ENCODE measurements at places on chromosomes 5 and 9. TPM values are rescaled to one million over a fixed set of nuclear protein-coding genes. Genes with fewer than 3 reads are reported as not detected.

GRCh38 chr9:6414247-6414641 lies 1.2 kb downstream of the UHRF2 start:
- DNase-seq, result peak; percentile 14

DNA sequence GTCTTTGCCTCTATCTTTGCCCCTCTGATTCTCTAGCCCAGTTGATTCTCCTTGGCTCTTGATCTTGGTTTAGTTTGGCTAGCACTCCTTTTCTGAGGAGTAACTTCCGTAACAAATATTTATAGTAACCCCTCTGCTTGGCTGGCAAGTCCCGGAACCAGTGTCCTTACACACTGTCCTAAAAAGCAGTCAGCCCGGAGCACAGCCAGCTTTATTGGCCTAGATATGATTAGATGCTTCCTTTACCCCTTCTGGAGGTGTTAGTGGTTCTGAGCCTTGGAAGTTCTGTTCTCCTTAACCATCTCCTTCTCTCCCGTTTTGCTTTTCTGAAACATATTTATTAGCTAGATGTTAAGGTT lies 17.0 kb upstream of the MSMP start:
- no peak for DNase-seq

GRCh38 chr5:138338411-138339090 lies 485 bp downstream of the FAM53C start:
- DNase-seq, result no peak

DNA sequence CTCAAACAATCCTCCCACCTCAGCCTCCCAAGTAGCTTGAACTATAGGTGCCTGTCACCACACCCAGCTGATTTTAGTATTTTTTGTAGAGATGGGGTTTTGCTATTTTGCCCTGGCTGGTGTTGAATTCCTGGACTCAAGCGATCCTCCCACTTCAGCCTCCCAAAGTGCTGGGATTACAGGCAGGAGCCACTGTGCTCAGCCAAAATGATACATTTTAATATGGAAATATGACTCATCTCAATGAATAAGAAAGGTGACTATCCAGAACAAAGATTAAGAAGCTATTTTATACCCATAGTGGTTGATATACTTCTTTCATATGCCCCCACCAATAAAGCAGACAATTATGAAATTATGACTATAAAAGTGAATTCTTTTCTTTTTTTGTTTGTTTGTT lies 166.2 kb downstream of the NFIB start:
- no peak for DNase-seq

DNA sequence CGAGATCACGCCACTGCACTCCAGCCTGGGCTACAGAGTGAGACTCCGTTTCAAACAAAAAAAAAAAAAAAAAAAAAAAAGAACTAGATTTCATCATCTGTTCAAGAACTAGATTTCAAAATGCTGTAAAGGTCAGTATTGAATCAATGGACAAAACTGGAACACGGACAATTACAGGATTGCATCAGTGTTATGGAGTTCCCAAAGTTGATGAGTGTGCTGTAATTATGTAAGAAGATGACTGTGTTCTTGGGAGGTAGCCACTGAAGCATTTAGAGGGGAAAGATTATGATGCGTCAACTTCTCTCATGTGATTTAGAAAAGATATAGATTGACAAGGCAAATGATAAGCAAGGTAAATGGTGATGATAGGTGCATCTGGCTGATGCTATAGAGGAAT lies 6.5 kb downstream of the FAM240B start:
- no peak for DNase-seq

- no peak for DNase-seq
Measured at GRCh38 chr5:150609843-150610584, 30.4 kb upstream of the SYNPO start.

DNA sequence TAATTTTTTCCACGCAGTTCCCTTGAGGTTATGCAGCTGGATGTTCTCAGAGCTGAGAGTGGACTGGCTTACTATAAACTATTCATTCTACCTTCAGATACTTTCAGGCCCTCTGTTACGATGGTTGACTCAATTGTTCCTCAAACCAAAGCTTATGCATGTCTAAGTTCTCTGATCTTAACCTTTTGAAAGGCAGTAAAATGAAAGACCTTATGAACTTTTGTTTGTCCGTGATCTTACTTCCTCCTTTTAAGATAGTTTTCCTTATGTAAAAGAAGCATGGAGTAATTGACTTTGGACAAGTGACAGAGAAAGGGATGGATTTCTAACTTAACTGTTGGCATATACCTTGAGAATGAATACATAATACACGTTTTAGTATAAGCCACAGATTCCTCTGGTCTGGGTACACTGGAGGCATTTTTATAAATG lies 575.7 kb downstream of the PDE4D start:
- no peak for DNase-seq

GRCh38 chr5:177966839-177967166 lies 29.2 kb downstream of the PROP1 start:
- no peak for DNase-seq

DNA sequence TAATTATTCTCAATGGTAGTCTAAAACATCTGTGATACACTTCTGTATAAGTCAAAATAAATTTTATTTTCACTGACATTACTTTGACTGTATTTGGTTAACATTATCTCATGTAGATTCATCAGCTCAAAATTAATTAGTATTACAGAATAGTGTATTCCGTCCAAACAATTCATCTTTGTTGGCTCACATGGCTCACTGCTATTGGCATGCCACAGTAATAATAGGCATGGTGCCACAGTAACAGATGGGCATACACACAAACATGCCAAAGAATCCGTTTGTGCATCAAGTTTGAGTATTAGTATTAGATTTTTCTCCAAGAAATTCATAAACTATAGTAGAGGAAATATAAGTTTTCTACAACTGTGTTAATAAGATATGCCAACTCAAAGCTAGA lies 14.2 kb downstream of the AP3B1 start:
- no peak for DNase-seq

DNA sequence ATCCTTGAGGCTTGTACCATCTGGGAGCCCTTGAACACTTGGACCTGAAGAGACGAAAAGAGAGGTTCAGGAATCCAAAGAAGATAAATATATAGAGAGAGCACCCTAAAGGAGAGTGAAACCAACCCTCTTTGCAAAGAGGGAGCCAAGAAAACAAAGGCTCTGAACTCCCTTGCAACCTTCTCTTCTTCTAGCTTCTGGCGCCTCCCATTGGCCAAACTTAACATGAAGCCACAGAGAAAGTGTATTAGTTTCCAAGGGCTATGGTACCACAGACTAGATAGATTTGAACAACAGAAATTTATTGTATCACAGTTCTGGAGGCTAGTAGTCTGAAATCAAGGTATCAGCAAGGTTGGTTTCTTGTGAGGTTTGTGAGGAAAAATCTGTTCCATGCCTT lies 175.1 kb downstream of the HCN1 start:
- DNase-seq, result no peak

DNA sequence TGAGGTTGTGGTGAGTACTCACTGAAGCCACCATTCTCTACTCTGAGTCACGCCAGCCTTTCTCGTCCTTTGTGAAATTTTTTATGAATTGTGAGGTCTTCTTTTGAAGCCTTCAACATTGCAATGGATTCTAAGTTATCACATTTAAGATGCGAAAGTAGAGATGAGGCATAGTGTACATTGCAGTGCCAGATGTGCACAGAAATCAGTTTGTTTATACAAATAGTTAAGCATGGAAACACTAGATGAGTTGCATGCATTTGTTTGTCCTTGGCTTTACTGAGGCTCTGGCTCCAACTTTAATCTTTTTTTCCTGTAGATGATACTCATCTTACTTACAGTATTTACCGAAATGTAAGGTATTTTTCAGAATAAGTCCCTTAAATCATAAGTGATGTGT lies 453.7 kb upstream of the RIOK2 start:
- no peak for DNase-seq

GRCh38 chr5:178207917-178208280 lies 3.6 kb downstream of the HNRNPAB start:
- no peak for DNase-seq

DNA sequence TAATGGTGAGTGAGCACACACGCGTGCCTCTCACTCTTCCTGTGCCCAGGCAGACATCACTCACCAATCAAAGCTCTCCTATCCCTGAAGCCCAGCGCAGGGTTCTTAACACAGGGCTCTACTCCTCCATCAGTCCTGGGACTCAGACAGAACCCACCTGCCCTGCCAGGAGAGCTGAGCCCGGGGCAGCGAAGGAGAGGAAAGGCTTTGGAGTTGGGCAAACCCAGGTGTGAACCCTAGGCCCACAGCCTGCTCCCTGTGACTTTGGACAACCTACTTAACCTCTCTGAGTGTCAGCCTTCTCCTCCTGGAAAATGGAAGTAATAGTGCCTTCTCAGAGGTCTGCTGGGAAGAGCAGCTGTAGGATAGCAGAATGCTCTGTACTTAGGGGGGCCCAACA lies 98.7 kb upstream of the SARDH start:
- DNase-seq, result no peak

GRCh38 chr9:37144762-37145161 lies 24.4 kb downstream of the ZCCHC7 start:
- DNase-seq, result no peak

GRCh38 chr5:14560091-14560595 lies 21.4 kb upstream of the OTULINL start:
- peak; percentile 18 for DNase-seq

DNA sequence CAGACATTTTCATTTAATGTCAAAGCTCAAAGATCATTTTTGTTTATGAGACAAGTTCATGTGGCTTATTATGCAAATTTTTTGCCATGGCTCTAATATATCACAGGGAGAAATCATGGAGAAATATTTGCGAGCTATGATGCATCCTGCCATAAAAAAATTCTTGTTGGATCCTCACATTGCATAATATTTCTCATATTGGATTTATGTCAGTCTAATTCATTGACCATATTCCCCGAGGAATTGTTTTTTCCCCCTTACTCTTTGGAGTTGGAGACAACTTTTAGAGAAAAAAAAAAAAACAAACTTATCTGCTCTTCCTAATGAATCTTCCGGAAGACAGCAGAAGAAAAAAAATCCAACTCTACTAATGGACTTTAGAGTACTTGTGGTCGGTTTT lies 4.3 kb downstream of the ZNF462 start:
- DNase-seq, result no peak

DNA sequence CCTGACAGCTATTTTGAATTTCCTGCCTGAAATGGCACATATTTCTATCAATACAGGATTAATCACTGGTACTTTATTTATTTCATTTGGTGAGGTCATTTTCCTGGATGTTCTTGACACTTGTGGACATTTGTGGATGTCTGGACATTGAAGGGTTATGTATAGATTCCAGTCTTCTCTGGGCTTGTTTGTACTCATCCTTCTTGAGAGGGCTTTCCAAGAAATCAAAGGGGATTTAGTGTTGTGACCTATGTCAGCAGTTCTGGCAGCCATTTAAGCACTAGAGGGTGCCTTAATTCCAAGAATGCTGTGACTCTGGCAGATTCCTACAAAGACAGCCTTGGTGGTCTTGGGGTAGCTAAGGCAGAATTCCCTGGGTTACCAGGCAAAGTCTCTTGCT lies 259.7 kb downstream of the CSNK1G3 start:
- no peak for DNase-seq

DNA sequence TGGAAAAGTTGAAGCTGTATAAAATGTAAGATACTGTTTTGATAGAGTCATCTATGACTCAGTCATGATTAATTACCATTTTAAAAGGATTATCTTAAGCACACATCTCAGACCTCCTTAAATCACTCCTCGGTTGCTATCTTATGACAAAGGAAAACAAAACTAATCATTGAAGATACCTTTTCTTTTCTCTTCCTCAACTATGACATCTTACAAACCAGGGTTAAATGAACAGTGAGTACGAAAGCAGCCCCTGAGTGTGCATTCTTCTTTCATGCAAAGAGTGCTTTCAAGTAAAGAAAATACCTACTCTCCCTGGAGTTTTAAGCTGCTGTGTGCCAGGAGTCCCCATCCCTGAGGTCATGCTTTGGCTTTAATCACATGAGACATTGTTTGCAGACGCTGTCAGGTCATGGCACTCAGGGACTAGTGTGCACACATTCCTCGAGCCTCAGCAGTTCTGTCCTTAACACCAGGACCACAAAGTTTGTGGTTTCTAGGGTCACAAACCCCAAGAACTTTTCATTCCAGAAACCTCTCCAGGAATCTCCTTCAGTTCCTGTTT lies 86.7 kb upstream of the ICE1 start:
- DNase-seq, result no peak

DNA sequence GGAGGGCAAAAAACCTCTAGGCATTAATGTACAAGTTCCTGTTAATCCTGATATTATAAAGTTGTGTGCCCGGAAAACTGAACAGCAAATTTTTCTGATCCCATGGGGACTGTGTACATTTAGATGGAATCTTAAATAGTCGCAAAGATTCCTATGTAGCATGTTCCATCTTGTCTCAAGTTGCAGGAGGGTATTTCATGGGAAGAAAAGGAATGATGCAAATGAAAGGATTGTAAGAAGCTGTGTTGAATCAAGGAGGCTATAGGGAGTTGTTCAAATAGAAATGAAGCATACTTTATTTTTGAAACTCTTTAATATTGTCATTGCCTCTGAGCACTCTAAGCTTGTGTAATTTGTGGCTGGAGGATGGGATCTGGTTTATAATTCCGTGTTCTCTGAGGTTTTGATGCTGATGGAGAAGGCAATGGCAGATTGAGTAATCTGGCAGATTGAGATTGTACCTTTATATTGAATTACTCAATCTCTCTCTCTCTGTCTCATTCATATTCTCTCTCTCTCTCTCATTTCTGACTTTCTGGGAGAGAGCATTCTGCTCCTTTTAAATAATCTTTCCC lies 288.5 kb downstream of the OSTF1 start:
- no peak for DNase-seq

DNA sequence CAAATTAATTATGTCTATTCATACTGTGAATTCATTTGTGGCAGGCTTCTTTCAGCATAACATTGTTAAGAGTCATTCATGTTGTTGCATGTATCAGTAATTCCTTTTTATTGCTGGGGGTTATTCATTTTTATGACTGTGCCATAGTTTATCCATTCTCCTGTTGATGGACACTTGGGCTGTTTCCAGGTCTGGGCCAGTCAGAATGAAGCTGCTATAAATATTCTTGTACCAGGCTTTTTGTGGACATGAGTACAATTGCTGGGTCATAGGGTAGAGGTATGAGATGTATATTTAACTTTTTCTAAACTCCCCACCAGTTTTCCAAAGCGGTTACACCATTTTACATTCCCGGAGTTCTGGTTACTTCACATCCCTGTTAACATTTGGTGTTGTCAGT lies 13.6 kb downstream of the PRPF4 start:
- no peak for DNase-seq

Gene PCDHB2
- 0.24 TPM for total RNA-seq

Gene GMCL2
- under 0.01 TPM for total RNA-seq

Gene SLC25A2
- 0.09 TPM for total RNA-seq

Gene CMBL
- total RNA-seq, result 1.9 TPM

Gene RAB3C
- total RNA-seq, result 0.19 TPM

Gene RNF208
- total RNA-seq, result 0.09 TPM

Gene DMRT1
- 0.05 TPM for total RNA-seq

Gene LCN2
- 3.4 TPM for total RNA-seq

Gene WDR38
- 0.14 TPM for total RNA-seq

Gene GSN
- 138 TPM for total RNA-seq

Gene SOX30
- 0.24 TPM for total RNA-seq

Data from thymus (tissue), 14 donors.